ENCODE measurements at places on chromosomes 7 and 10. TPM values are rescaled to one million over a fixed set of nuclear protein-coding genes. Genes with fewer than 3 reads are reported as not detected.
A peak's percentile ranks its signal among the peaks of the same experiment; 100 is the strongest.

GRCh38 chr10:120460776-120461175 lies 3.7 kb downstream of the PLPP4 start:
- DNase-seq = no peak

The ENTPD1 gene
- total RNA-seq = 2.1 TPM

The INHBA gene
- total RNA-seq = 0.12 TPM

DNA sequence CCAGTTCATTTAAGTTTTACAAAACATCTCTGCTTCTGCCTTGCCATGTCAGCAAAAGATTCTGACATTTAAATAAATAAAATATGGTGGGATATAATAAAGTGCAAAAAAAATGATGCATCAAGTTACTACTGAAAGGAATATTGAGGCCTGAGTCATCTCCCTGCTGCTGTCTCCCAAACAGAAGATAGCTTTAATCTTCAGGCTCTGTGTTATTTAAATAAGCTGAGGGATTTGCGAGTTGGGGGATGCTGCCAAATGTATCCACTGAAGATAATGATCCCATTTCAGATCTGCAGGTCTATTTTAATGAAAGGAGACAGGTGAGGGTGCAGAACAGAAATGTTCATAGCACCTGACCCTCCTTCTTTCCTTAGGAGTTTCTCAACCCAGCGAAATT lies 720.8 kb downstream of the AUTS2 start:
- no peak for DNase-seq

- no peak for DNase-seq
Observed at GRCh38 chr7:92072121-92072520, 62.2 kb downstream of the CYP51A1 start.

DNA sequence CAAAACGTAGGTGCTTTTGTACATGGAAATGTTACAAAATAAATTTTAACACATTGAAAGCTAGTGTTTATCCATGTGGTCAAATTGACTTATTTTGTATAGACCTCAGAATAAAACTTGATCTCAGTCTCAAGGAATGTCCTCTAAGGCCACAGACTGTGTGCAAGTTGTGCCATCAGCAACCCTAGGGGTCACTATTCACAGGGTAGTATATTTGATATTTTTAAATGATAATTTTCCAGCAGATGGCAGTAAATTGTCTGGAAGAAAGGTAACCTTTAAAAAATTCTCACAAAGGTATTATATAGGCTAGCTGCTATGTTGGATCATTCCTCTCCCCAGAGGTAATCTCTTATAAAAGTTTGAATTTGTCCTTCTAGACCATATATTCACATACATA lies 12.9 kb upstream of the SNX10 start:
- DNase-seq = no peak

DNA sequence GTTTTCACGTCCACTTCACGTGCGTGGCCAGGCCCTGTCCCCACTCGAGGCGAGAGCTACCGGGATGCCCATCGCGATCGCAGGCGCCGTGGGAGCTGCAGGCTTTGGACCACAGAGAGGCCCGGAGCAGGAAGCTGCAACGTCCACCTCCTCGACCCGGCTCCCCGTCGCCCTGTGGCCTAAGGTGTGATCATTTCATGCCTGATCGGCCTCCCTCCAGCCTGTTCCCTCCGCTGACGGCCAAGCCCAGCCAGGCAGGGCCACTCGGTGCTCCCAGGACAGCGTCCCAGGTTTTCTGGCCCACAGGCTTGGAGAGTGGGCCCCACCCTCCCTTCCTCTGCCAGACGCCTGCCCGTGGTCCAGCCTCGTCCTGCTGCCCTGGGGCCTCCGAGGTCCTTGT lies 19.6 kb downstream of the KNDC1 start:
- no peak for DNase-seq

GRCh38 chr10:79392506-79393176 lies 45.4 kb downstream of the PPIF start:
- DNase-seq = no peak

The THNSL1 gene
- total RNA-seq = 3.7 TPM

- DNase-seq = no peak
Observed at GRCh38 chr10:2509081-2509531, 558.2 kb upstream of the PFKP start.

GRCh38 chr7:1197997-1198625 lies 34.6 kb upstream of the UNCX start:
- DNase-seq = no peak

The MGAM2 gene
- not detected for total RNA-seq

DNA sequence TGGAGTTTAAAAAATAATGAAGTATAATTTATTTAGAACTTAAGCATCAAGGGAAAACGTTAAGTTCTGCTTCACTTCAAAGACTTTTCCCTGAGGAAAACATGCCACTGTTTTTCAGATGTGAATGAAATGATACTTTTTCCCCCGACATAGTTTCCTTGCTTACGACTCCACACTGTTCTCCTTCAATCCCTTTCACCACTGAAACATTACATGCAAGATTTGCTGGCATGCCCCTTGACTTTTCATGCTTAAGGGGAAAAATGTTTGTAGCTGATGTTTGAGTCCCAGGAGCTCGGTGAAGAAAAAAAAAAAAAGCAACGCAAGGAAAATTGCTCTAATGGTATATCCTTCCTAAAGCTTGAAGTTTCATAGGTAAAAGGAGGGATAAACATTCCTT lies 10.0 kb downstream of the GLI3 start:
- DNase-seq = no peak

DNA sequence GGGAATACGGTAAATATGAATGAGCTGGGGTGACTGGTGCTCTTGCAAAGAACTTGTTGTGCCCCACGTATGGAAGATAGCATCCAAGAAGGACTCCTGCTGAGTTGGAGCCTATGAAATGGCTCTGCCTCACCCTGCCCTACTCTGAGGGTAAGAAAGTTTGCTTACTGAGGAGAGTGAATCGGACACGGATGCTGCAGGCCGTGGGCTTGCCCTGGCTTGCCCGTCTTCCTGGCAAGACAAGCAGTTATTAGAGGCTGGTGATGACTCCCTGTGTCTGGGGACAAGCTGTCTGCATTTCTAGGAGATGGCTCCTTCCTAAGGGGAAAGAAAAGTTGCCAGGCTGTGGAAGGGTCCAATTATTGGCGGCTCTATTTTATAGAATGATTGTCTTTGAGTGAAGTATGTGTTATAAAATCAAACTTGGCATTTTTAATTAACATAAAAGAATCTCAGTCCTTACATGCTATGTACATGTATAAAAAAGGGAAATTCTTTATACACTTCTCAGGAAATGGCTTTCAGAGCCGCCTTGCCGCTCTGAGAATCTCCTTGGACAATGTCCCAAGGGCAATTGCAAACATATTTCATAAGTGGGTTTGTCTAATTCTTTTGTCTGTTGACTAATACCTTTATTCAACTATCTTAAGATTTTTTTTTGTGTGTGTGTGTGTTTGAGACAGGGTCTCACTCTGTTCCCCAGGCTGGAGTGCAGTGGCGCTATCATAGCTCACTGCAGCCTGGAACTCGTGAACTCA lies 64.6 kb downstream of the CYP26A1 start:
- no peak for DNase-seq

DNA sequence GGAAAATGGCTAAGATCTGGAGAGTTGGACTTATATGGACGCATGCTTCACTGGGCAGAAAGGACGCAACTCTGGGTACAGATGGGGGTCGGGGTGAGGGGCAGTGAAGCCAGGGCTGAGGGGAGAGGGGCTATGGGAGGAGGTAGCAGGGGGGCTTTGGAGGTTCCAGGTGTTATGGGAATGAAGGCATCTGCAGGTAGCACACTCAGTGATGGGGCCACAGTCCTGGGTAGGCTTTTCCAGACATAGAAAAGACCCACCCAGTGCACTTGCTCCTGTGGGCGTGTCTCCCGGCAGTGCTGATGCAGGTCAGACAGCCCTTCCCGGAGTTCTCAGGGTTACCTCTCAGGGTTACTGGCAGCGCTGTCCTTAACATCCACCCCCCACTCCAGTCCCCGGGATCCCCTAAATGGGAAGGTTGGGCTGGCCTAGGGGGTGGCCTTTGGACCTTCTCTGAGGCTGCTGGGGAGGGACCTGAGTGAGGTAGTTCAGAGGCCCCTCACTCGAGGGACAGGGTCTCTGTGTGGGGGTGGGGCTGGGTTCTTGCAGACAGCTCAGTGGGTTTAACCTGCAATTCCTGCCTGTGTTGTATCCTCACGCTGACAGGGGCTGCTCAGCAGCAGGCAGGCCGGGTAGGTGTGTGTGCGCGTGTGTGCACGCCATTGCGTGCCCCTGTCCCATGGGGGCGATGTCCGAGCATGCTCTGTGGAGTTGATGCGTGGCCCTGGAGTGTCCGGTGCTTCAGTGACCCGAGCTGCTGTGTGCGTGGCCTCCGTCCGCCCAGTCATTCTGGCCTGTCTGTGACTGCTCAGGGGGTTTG lies 6.2 kb downstream of the ZYX start:
- peak; percentile 55 for DNase-seq

GRCh38 chr10:81534991-81535390 lies 340.0 kb upstream of the NRG3 start:
- no peak for DNase-seq

- DNase-seq = no peak
Observed at GRCh38 chr7:150430465-150431085, 19.9 kb upstream of the GIMAP8 start.

All from activated naive CD4-positive, alpha-beta T cell treated with anti-CD3 and anti-CD28 coated beads, Interleukin-2, amount 50 U/mL, for 72 hours (primary cell).